Activated effector memory CD4-positive, alpha-beta T cell treated with anti-CD3 and anti-CD28 coated beads, Interleukin-2, amount 50 U/mL, for 16 hours (primary cell): ENCODE measurements at places on chromosomes 7 and 10.

- no peak for DNase-seq
Measured at GRCh38 chr7:44713141-44713540, 35.5 kb upstream of the ZMIZ2 start.

DNA sequence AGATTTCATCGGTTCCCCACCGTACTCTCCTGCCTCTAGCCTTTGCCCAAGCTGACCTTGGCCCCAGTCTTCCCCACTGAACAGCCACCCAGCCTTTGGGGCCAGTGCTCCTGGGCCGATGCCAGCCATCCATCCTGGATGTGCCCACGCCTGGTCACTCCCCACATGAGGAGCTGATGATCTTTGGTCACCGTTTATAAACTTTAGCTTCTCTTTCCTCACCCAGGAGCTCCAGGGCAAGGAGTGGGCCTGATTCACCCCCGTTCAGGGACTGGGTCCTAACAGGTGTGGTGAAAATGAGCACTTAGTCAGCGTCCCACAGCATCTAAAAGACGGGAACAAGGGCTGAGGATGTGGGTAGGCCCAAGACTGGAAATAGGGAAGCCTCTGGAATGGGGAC, 22.9 kb downstream of the GTF2IRD1 start:
- no peak for DNase-seq

GRCh38 chr10:97596101-97597082, 6.9 kb downstream of the C10orf62 start:
- no peak for DNase-seq

GRCh38 chr10:126902157-126902556, 3.1 kb upstream of the DOCK1 start:
- DNase-seq: no peak

DNA sequence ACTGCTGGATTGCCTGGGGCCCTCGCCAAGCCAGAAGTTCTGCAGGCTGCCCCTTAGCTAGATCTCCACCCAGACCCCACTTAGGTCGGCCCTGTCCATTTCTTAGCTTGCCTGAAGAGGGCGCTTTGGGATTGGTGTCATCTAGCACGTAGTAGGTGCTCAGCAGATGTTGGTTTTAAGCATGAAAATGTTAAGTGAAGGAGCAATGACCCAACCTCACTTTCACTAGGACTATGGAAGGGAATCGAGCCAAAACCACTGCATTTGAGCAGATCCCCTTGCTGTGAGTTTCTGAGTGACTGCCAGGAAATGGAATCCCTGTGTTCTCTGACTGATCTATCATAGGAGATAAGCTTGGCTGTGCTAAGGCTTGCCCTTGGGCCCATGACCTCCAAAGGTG, 131.7 kb upstream of the EEPD1 start:
- DNase-seq: no peak

GRCh38 chr7:152522571-152523067, 86.8 kb upstream of the KMT2C start:
- no peak for DNase-seq

DNA sequence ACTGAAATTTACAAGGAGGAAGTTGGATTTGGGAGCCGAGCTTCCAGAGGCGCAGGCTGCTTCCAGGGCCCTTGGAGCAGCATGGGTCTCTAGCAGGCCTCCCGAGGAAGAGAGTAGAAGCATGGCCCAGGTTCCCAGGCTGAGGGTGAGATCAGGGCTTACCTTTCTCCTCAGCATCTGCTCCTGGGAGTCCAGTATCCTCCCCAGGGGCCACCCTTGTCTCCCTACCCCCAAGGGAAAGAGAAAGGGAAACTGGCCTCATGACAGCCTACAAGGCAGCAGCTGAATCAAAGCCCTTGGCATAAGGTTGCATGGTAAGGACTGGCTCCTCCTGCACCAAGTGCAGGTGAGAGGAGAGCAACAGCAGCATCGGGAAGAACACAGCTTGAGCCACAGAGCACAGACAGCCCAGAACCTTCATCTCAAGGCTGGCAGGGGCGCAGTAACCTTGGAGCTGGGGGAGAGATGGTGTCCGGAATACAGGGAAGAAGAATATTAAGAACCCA, 114.5 kb downstream of the MARCHF5 start:
- no peak for DNase-seq

- DNase-seq: no peak
Measured at GRCh38 chr10:77531441-77532001, 106.1 kb downstream of the KCNMA1 start.

DNA sequence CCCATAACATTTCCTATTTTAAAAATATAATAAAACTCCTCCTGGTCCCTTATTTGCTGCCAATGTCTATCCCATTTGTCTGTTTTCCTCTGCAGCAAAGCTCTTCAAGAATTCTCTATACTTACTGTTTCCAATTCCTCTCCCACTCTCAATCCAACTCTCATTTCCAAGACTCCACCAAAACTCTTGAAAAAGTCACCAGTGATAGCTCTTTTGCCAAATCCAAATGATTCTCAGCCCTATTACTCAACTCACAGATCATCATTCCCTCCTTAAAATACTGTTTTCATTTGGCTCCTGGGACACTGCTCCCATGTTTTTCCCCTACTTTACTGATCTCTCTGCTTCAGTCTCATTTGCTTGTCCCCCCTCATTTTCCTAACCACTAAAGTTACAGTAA, 139.4 kb downstream of the HIBADH start:
- no peak for DNase-seq

DNA sequence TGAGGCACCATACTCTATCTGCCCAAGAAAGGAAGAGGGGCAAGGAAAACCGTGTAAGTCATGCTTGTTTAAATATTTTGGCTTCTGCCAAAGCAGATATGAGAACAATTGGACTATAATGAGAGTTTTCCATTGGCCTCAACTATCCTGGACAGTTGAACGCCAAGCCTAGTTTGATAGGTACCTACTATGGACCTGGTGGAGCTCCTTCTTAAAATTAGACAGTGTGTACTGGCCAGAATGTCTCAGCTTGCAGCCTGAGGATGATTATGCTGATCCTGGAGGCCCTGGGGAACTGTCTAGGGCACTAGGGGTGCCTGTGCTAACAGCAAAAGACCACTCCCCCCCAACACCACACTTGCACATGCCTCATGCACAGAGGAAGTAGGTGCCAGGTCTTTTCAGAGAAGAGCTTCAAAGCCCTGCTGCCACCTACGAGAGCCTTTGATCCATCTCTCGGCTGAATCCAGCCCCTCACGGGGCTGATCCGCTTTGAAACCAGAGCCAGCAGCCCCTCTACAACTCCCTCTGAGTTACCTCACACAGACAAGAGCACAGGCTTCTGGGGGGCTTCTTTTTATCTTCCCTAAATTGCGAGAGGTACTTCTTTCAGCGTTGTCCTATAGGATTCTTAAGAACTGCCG, 473.8 kb upstream of the GALNT17 start:
- no peak for DNase-seq

- DNase-seq: no peak
Measured at GRCh38 chr7:77427996-77428603, 12.0 kb upstream of the GSAP start.

DNA sequence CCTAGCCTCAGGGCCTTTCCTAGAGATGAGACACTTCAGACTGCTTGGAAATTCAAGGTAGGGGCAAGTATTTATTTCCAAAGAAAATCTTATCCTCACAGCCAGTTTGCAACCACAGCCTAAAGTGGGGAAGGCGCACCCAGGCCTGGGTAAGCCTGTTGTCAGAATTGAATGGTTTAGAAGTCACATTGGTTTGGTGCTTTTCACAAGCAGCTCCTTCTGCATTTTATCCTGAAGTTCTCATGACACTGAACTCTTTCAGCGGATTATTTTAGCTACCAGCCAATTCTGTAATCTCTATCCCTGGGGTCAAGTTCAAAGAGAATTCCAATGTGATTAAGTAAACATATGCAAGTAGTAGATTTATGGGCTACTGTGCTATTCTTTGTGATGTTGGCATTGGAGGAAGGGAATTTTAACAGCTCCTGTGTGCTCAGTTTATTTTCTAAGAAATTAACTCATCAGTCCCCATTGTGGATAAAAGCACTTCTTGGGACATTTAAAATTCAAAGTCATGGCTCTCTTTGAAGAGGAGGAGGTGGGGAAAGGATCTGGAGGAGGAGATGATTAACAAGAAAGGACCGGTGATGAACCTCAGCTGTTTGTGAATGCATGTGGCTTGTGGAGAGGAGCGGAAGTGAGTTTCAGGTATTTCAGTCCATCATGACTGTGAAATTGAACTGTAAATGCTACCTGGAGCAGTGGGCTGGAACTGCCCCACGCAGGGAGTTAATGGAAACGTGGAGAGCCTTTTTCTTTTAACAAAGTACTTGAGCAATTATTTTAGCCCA, 90.2 kb upstream of the CACUL1 start:
- DNase-seq: no peak
